ENCODE measurements at places on chromosomes 6 and 20.

DNA sequence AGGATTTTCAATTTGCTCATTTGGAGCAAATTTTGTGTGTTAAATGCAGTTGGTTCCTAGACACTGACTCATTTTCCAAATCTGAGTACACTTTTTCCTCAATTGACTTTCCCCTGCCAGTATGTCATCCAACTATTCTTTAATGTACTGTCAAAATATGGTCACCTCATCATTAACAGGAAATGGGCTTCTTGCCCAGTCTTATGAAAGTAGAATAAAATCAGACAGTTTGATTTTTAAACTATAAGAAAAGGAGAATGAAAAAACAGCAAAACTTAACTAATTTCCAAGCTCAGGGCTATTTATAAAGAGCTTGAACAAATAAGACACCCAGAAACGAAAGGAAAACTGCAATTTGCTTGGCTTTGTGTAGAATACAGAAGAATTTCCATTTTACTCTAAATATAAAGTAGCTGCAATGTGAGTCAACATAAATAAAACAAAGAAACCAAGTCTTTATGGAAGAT, 43.7 kb upstream of the RAB23 start:
- DNase-seq: no peak

DNA sequence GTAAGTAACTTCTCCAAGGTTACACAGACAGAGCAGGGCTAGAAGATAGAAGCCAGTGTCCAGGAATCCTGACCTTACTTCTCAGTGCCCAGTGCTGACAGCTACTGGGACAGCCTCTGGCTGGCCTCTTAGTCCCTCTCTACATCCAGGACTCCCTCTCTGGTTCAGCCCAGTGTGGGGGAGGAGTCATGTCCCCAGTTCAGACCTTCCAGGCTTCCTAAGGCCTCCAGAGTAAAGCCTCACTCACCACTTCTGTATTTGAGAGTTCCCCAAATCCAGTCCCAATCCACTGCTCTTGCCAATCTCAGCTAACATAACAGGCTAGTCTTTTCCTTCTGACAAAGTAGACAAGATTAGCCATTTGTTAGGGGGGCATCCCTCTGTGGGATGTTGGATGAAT, 36.9 kb upstream of the EPB41L1 start:
- no peak for DNase-seq

DNA sequence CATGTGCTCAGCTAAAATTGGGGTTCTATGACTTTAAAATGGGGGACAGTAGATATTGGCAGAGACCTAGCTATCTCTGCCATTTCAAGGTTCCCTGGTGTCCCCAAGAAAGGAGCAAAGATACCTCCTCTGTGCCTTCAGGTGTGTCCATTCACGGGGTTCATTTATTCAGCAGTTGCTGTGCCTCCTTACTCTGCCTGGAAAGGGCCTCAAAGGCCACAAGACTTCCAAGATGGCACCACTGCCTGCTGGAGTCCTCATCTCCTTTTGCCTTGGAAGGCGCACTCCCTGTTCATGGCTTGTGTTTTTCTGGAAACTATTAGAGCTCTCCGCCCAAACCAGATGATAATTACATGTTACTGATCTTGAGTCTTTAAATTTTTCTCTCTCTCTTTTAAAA, 3.9 kb upstream of the ZBP1 start:
- no peak for DNase-seq

DNA sequence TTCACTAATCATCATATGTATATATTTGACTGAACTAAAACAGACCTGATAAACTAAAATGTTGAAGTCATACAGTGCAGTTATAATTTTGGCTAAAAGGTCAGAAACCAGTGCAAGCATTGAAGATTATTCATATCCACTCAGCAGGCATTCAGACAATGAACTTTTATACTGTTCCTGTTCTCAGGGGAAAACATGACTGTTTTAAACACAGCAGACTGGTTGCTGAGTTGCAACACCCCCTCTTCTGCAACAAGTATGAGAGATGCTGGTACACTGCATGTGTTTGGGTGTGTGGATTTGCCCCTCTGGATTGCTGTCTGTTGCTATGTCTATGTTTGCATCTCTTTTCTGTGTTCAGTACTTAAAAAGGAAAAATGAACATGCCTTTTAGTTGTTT, 206.8 kb downstream of the EYA4 start:
- DNase-seq: no peak

DNA sequence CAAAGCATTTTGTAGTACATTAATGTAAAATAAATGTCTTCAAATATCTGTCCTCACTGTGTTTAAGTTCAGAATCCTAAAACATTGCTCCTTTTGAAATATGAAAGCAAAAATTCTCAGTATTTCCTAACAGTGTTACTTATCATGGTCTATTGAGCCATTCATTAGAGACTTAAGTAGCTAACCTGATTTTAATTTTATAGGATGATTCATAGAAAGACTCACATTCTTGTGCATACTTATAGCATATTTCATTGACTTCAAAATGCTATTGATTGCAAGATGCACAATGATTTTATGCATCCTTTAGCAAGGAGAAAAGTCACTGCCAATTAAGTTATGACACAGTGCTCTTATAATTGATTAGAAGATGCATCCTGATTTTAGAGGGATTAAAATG, 85.7 kb downstream of the HIVEP1 start:
- no peak for DNase-seq

- peak; percentile 57 for DNase-seq
Observed at GRCh38 chr20:62159839-62160238, 16.3 kb downstream of the SS18L1 start.

DNA sequence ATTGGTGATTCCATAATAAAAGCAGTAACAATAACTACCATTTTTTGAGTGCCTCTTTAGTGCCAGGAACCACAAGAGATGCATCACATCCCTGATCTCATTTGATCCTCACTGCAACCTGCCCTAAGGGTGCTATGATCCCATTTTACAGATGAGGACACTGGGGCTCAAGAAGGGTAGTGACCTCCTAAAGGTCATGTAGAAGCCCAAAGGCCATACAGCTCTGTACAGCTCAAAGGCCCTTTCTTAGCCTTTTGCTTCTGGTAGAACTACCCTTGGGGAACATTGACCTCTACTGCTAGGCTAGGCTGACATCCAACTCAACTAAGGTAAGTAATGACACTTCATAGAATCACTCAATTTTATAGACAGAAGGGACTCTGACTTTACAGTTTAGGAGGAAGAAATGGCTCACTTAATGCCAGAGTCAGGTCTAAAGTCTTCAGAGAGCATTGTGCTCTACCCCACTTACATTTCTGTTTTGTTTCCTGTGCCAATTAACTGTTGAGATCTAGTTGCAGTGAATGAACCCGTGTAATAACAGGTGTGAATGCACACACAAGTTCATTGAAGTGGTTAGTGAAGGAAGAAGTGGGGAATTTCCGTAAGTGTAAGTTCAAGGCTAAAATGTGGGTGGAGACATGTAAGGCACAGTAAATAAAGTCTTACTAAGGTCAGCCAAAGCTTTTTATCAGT, 10.7 kb downstream of the SLC9A8 start:
- no peak for DNase-seq

- no peak for DNase-seq
Observed at GRCh38 chr6:79413562-79414002, 123.6 kb downstream of the LCA5 start.

- DNase-seq: no peak
Observed at GRCh38 chr20:33009214-33010132, 2.0 kb downstream of the BPIFB2 start.

DNA sequence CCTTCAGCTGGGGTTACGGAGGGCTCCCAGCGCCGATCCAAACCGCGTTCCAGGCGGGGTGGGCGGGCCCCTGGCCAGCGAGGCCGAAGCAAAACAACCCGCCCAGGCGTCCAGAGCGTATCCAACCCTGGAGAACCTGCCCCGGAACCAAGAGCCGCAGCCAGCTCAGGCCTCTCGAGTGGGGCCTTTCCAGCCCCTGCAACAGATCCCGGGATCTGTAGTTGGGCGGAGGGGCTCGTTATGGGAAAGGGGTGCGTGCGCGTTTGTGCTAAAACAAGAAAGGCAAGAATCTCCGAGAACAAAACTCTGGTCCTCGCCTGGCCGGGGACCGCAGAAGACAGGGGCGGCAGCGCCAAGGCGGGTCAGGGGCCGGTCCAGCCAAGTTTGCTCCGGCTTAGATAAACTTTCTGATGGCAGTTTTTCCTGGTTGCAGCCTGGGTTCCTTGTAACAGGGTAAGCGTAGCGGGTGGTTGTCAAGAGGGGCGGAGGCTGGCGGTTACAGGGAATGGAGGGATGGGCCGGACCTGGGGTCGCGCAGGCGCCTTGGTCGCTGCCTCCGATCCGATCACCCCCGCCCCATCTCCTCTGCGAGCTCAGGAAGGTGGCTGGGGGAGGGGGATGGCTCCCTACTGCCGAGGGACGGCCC, 448 bp upstream of the RIN2 start:
- no peak for DNase-seq

DNA sequence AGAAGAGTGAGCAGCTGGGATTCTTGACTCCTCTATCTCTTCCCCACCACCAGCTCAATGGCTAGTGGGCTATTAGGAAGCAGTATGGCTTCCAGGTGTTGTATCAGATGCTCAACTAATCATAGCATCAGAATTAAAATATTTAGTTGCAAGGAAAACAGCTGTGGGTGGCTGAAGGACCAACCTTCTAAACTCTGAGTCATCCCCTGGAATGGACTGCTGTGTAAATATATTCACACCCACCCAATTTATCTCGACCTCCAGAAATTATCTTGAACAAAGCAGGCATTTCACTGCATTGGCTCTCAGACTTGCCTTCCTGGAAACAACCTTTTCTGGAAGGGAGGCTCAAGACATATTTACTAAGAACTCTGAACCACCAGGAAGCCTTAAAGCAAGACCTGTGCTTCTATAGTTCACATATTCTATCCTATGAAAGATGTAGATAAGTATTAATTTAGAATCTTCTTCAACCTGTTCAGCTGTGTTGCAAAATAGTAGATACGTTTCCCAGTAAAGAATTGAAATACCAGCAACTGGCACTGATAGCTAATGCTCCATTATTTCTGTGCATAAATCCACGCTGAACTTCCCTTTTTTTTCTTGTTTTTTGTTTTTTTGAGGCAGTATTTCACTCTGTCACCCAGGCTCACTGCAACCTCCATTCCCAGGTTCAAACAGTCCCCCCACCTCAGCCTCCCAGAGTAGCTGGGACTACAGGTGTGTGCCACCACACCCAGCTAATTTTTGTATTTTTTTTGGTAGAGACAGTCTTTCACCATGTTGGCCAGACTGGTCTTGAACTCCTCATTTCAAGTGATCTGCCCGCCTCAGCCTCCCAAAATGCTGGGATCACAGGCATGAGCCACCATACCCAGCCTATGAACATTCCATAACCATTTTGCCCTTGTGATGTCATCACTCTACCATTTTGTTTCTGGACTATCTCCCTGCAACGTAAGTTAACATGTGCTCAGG, 56.9 kb upstream of the CD2AP start:
- no peak for DNase-seq

- DNase-seq: no peak
Observed at GRCh38 chr6:88920774-88921733, 42.4 kb downstream of the RNGTT start.

- DNase-seq: no peak
Observed at GRCh38 chr20:49664612-49665313, 48.9 kb downstream of the B4GALT5 start.
